ENCODE measurements at places on chromosomes 3 and 15.

DNA sequence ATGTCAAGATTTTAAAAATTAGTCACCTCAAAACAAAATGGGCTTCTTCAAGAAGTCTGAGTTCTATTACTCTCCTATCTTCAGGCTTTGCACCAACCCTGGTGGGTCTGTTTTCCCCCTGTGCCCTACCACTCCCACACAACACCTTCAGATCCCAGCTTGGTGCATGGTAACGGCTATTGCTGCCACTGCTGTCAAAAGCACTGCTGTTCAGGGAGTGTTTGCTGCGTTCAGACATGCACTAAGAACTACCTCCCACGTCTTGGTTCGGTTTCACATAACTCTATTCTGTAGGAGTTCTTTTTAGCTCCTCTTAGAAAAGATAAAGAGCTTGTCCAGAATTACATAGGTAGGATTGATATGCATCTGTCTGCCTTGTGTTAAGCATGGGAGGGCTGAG, 799.2 kb downstream of the NR2F2 start:
- no peak overlapping the region for H3K27ac ChIP-seq
- no peaks in the 10 kb centered on the region for H3K27me3 ChIP-seq
- no peaks in the 10 kb centered on the region for H3K36me3 ChIP-seq
- DNase-seq, result no peak
- H3K4me1 ChIP-seq, result no peaks in the 10 kb centered on the region

DNA sequence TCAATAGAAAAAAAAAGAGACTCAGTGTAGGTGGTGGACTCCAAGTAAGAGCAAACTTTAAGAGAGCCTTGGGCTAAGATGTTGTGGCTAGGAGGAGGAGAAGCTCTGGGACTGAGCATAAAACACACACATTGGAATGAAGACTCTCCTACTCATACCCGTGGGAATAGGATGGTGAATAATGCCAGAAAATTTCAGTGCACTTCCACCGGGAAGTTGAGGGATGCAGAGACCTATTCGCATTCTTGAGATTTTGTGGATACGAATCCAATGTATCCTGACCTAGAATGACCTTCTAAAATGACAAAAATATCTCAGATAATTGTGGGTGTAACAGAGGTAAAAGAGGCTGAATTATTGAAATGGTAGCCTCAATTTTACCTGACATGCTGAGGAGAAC, 388.7 kb upstream of the SGO1 start:
- no peak for DNase-seq
- H3K27ac ChIP-seq, result no peak overlapping the region
- H3K4me3 ChIP-seq, result no peak overlapping the region

DNA sequence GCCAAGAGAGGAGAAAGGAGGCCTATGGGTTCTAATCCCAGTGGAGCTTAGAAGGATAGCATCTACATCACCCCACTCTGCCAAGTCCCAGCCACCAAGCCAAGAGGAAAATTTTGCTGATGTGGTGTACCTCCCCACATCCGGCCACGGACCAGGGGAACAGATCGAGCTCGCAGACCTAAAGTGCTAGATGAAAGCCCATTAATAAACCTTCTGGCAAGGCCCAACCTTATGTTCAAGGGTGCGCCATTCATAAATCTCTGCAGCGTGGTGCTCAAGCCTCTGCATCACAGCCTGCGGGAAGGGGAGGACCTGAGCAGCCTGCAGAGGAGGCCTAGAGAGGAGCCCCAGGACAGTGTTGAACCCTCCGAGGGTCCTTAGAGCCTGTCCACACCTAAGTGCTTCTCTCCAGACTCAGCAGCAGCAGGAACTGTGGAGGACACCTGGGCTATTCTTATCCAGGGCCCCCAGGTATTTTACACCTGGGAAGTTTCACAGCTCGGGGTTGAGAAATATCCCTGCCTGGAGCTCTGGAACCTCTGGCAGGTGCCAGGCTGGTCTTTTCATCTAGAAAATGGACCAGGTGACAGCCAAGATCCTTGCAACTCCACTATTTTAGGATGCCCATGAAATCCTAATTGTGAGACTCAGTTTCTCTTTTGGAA, 68.0 kb downstream of the MRPL46 start:
- H3K27ac ChIP-seq, result no peak overlapping the region
- no peaks in the 10 kb centered on the region for H3K36me3 ChIP-seq
- H3K27me3 ChIP-seq, result peaks cover 4% of the 10 kb centered on the region
- H3K4me1 ChIP-seq, result no peaks in the 10 kb centered on the region
- no peak for DNase-seq

DNA sequence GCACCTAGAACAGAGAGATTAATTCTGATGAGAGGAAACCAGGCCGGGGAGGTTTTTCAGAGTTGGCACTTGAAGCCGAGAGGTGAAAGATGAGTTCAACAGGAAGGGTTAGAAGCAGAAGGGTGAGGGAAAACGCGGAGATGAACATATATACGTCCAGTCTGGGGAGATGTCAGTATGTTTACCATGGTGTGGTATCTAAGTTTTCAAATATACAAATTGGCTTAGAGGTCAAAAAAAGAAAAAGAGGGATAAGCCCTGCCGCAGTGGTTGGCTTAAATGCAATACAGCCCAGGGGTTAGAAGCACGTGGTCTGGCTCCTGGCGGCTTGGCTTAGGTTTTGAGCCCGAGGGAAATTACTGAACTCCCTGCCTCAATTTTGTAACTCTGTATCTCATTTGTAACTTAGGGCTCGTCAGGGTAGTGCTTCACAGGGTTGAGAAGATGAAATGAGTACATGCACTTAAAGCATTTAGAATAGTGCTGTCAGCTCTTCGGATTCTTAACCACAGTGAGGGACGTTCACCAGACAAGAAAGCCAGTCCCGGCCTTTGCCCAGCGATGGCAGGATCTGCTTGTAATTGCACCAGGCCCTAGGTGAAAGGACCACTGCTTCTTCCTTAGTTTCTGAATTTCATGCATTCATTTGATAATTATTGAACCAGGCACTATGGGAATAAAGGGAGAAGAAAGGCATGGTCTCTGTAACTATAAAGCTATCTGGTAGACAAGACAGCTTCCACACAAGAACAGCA, 6.4 kb downstream of the HES1 start:
- peak overlapping the region; percentile 45 for H3K4me3 ChIP-seq
- H3K27me3 ChIP-seq, result peaks cover 4% of the 10 kb centered on the region
- no peaks in the 10 kb centered on the region for H3K36me3 ChIP-seq
- H3K27ac ChIP-seq, result peak overlapping the region; percentile 95

- H3K27ac ChIP-seq, result no peak overlapping the region
- no peak for DNase-seq
- no peaks in the 10 kb centered on the region for H3K27me3 ChIP-seq
- no peaks in the 10 kb centered on the region for H3K4me1 ChIP-seq
- H3K36me3 ChIP-seq, result no peaks in the 10 kb centered on the region
Observed at GRCh38 chr3:3280396-3280795, 100.9 kb upstream of the CRBN start.

DNA sequence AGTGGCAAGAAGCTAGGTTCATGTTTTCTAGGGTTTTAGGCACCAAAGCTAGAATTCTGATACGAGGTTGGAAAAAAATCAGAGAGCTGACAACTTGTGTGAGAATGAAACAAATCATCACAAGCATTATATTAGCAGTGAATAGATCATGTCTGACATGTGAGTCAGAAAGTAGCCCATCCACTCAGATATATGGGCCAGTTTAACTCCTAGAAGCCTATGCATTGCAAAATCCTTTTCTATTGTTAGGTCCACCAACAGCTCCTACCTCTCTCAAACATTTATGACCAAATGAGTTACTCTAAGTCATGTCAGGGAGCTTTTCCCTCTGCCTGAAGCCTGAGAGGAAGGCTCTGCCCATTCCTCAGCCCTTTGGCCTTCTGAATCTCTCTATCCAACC, 44.0 kb downstream of the KBTBD12 start:
- no peak overlapping the region for H3K27ac ChIP-seq
- H3K27me3 ChIP-seq, result no peaks in the 10 kb centered on the region
- no peak for DNase-seq
- H3K4me1 ChIP-seq, result peaks cover 8% of the 10 kb centered on the region
- H3K4me3 ChIP-seq, result no peak overlapping the region

GRCh38 chr3:134677196-134677986, 26.6 kb upstream of the KY start:
- no peaks in the 10 kb centered on the region for H3K36me3 ChIP-seq
- no peaks in the 10 kb centered on the region for H3K4me1 ChIP-seq
- H3K27me3 ChIP-seq, result no peaks in the 10 kb centered on the region
- H3K4me3 ChIP-seq, result no peak overlapping the region
- DNase-seq, result peak; percentile 51

- no peak for DNase-seq
- H3K27me3 ChIP-seq, result no peaks in the 10 kb centered on the region
Observed at GRCh38 chr3:114447545-114447944, 153.7 kb downstream of the TIGIT start.

DNA sequence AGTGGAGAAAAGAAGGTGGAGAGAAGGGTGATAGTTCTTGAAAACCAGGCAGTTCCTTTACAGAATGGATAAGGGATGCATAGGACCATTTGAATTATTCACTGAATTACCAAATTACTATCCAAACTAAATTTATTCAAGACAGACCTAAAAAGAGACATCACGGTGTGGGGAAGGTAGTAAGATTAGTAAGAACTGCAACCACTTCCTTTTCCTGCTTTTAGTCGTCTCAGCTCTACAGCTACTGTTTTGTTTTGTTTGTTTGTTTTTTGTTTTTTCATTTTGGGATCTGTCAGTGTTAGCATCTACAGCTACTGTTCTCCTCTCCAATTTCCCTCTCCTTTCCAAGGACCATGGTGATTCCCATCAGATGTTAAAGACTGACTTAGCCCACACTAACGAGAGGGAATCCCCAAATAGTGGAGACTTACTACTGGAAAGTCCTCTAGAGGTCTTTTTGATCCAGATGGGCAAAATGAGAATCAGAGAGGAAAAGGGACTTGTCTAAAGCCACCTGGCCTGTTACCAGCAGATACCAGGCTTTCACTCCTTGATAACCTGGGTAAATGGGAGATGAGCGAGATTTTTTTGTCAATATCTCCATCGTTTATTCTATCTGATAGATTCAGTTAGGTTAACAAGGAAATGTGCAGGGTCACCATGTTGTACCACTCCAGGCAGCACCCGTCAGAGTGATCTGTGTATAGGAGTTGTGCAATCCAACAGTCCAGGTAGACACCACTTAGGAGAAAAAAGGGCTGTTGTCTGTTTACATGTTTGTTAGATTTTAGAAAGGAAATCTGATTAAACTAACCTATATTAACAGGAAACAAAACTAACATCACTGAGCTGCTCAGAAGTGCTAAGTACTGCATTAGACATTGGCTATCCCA, 6.0 kb downstream of the HCLS1 start:
- H3K27me3 ChIP-seq, result no peaks in the 10 kb centered on the region
- DNase-seq, result no peak
- H3K4me3 ChIP-seq, result no peak overlapping the region
- H3K36me3 ChIP-seq, result peaks cover 14% of the 10 kb centered on the region
- no peak overlapping the region for H3K27ac ChIP-seq

GRCh38 chr3:37254316-37254715, 79.9 kb upstream of the LRRFIP2 start:
- H3K36me3 ChIP-seq, result peaks cover 60% of the 10 kb centered on the region
- H3K27ac ChIP-seq, result no peak overlapping the region
- H3K4me3 ChIP-seq, result no peak overlapping the region
- no peaks in the 10 kb centered on the region for H3K27me3 ChIP-seq
- no peak for DNase-seq
- H3K4me1 ChIP-seq, result peaks cover 18% of the 10 kb centered on the region

- DNase-seq, result no peak
- no peaks in the 10 kb centered on the region for H3K36me3 ChIP-seq
- H3K27me3 ChIP-seq, result no peaks in the 10 kb centered on the region
- no peak overlapping the region for H3K4me3 ChIP-seq
- no peaks in the 10 kb centered on the region for H3K4me1 ChIP-seq
- H3K27ac ChIP-seq, result no peak overlapping the region
Observed at GRCh38 chr15:79680720-79681119, 216.1 kb downstream of the MTHFS start.

- peaks cover 13% of the 10 kb centered on the region for H3K4me1 ChIP-seq
- no peak for DNase-seq
- H3K27ac ChIP-seq, result no peak overlapping the region
- H3K36me3 ChIP-seq, result no peaks in the 10 kb centered on the region
- H3K27me3 ChIP-seq, result no peaks in the 10 kb centered on the region
Observed at GRCh38 chr3:111081008-111081545, 9.5 kb downstream of the NECTIN3 start.

- H3K36me3 ChIP-seq, result peaks cover 18% of the 10 kb centered on the region
- H3K4me3 ChIP-seq, result no peak overlapping the region
- H3K27me3 ChIP-seq, result no peaks in the 10 kb centered on the region
- no peak for DNase-seq
- no peak overlapping the region for H3K27ac ChIP-seq
- H3K4me1 ChIP-seq, result no peaks in the 10 kb centered on the region
Observed at GRCh38 chr3:128262457-128262856, 109.2 kb downstream of the EEFSEC start.

GRCh38 chr15:65028338-65028737, 1.1 kb downstream of the MTFMT start:
- H3K27me3 ChIP-seq, result no peaks in the 10 kb centered on the region
- H3K27ac ChIP-seq, result no peak overlapping the region
- peaks cover 30% of the 10 kb centered on the region for H3K36me3 ChIP-seq
- no peak for DNase-seq

- H3K27me3 ChIP-seq, result no peaks in the 10 kb centered on the region
- no peaks in the 10 kb centered on the region for H3K4me1 ChIP-seq
- no peak overlapping the region for H3K4me3 ChIP-seq
- H3K27ac ChIP-seq, result no peak overlapping the region
- H3K36me3 ChIP-seq, result no peaks in the 10 kb centered on the region
- DNase-seq, result no peak
Observed at GRCh38 chr15:48705381-48705780, 59.9 kb upstream of the FBN1 start.

- DNase-seq, result no peak
- H3K27ac ChIP-seq, result no peak overlapping the region
- H3K27me3 ChIP-seq, result no peaks in the 10 kb centered on the region
- H3K4me3 ChIP-seq, result no peak overlapping the region
Observed at GRCh38 chr15:33612721-33613304, 302.0 kb downstream of the RYR3 start.

GRCh38 chr15:74191798-74192197, 10.8 kb downstream of the STRA6 start:
- no peak for DNase-seq
- no peaks in the 10 kb centered on the region for H3K27me3 ChIP-seq
- H3K4me1 ChIP-seq, result peaks cover 15% of the 10 kb centered on the region
- no peak overlapping the region for H3K4me3 ChIP-seq
- H3K36me3 ChIP-seq, result no peaks in the 10 kb centered on the region

DNA sequence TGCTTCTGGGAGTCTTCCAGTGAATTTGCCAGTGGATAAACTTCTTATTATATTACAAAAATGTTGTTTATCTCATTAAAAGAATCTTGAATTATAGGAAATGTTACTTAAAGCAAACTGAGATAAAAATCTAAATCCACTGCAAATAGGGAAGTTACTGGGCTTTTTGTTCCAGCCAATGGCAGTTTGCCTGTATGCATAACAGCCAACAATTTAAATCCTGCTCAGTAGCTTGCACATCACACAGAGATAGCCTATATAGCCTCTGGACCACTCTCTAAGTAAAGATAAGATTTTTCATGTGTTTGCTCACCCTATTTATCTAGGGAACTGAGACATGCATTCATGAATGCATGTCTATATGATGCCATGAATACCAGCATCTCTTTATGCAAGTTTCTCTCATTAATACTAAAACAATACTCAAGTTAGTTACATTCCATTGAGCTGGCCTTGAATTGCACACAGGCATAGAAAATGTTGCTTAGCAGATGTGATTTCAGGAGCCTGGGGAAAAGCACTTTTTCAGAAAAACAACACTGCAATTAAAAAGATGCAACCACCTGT, 92.1 kb upstream of the GPR149 start:
- no peaks in the 10 kb centered on the region for H3K36me3 ChIP-seq
- no peak overlapping the region for H3K4me3 ChIP-seq
- H3K27ac ChIP-seq, result no peak overlapping the region
- DNase-seq, result no peak

GRCh38 chr15:25060472-25060803, 105.7 kb downstream of the SNRPN start:
- no peak overlapping the region for H3K4me3 ChIP-seq
- no peak overlapping the region for H3K27ac ChIP-seq
- DNase-seq, result peak; percentile 10
- no peaks in the 10 kb centered on the region for H3K27me3 ChIP-seq
- peaks cover 61% of the 10 kb centered on the region for H3K36me3 ChIP-seq

Data from lower lobe of right lung (tissue), 2 donors.